PC-3 (cell line): ENCODE measurements at places on chromosomes 2 and 18.

DNA sequence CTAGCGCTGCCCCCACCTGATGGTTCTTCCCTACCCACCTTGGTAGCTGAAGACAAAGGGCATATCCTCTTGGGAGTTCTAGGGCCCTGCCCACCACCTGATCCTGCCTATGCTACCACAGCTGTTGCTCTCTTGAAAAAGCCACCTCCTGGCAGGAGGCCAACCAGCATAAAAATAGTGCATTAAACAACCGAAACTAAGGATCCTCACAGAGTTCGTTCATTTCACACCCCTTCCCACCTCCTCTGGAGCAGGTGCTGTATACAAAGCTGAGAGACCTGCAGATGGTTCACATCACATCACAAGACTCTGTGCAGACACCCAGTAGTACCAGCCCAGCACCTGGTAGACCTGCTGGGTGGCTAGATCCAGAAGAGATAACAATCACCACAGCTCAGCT, 1348.0 kb upstream of the TMEFF2 start:
- no peak for DNase-seq

DNA sequence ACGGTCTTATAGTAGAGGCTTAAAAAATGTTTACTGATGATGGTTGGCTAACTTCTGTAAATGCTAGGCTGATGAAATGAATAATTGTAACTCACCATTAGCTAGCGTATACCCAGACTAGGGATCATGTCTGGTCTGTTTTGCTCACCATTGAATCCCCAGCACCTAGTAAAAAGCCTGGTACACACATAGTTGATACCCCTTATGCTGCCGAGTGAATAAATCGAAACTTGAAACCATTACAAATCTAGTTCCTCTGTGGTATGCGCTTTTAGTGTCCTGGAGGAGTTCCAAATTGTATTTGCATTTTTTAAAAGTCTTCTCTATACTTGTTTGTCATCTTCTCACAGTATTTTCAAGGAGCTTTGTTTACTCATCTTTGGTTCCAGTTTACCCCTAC, 1.3 kb downstream of the TAF1B start:
- peak; percentile 57 for DNase-seq

DNA sequence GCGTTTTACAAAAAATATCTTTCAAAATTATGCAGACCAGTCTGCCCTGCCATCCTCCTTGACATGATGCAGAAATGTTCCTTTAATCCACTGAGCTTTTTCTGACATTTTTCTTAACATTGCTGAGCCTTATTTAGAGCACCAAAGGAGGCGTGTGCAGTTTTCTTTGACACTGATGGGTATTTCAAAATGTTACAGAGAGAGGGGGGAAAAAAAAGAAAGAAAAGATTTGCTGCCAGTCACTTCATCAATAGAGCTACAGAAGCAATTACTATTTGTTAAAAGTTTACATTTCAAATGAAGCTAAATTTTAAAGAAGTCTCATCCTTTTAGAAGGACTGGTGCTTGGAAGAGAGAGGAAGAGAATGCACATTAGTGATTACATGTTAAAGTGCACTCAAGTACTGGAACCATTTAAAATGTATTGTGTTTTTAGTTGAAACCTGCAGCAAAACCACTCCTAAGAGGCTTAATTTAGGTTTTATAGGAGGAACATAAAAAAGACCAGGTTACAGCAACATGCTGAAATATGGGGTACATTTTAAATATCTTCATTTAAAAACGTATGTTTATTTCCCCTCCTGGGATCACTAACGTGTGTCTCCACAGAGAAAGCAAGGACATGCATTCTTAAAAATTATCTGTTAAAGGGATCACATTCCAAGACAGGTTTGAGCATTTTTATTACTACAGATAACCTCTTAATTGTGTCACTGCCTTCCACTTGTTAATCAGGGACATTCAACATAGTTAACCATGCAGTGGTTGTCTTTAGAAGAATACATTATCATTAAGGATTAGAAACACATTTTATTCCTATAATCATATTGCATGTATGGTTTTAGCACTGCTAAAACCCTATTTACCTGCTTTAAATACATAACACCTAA, 258.4 kb downstream of the MEIS1 start:
- DNase-seq = no peak

DNA sequence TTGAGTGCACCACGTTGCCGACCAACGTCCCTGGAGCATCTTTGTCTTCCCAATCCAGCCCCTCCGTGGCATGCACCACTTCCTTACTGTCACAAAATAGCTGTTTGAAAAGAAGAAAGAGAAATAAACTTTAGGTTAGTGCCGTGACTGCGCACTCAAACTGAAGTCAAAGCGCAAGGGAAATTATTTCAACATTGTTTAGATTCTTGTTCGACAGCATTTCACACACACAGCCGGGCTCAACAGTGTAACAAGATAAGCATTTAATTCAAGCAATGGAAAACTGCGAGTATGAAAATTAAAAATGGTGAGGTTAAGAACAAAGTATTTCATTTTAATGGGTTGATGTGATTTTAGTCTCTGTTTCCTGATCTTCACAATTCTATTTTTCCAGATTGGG, 108.6 kb downstream of the NXPH2 start:
- DNase-seq = no peak

DNA sequence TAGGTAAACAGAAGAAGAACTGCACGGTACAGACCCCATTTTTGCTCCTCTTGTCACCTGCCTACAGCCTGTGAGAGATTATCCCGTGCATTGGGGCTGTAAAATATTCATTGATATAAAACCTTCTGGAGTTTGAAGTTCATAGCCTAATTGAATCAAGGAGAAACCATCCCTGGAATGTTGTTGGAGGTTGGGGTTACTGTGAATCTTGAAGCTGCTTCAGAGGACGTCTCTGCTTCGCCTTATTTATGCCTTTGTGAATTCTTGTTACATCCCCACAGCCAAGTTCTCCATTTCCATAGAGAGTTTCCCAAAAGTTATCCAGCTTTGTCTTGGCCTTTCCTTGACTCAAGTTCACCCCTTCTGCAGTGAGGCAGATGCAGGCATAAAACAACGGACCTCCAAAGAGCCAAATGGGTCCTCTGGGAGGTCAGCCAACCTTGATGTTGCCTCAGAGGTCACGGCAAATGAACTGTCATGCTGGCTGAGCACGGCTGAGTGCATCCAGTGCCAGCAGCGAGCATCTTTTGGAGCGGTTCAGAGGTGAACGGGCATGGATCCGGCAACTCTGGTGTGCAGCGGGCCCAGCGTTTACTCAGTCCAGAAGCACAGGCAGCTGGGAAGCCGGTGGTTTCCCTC, 317.6 kb downstream of the PRKCE start:
- DNase-seq = no peak

DNA sequence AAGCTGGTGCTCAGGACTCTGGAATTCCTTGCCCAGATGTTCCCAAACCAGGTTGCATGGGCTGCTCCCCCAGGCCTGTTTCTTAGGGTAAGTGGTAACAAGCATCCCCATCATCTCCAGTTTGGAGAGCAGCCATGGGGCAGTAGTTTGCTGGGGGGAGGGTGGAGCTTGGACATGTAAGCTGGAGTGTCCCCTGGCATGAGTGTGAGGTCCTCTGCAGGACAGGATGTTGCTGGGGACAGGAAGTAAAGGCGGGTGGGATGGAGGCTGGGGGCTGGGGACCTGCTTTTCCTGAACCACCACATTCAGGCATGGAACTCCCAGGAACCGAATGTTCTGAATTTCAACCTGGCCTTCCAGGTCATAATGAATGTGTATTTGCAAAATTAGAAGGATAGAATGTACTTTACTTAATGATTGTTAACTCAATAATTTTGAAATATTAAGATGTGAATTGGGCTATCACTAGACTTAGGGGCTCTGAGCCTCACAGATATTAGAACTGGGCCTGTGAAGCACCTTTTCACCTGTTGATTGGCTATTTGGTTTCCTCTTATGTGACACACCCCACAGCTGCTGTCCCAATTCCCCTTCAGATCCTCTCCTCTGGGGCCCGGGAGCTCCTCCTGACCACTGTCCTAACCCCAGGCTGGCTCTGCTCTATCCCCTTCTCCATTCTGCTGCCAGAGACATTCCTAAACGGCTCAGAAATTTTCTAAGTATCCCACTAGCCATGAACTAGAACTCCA, 66.4 kb upstream of the EPAS1 start:
- DNase-seq = no peak

- no peak for DNase-seq
Measured at GRCh38 chr2:147927053-147927588, 82.3 kb downstream of the ACVR2A start.

- no peak for DNase-seq
Measured at GRCh38 chr2:237581751-237582746, 8.5 kb downstream of the RAB17 start.

DNA sequence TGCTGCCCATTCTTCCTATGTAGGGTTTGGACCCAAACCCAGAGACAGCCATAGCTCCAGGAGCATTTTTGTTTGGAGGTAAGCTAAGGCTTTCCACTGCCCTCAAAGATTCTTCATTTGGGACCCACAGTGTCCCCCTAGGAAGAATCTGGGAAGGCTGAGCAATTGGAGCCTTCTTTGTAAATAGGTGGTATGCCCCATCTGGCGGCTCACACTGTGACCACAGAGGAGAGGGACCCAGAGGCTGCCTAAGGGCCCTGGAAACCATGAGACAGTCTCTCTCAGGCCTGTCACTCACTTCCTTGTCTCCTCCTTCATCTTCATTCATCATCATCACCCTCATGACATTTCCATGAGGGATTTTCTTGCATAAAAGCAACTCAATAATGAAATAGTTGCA, 215.4 kb upstream of the OSR1 start:
- no peak for DNase-seq

GRCh38 chr2:8642366-8643068, 39.3 kb upstream of the ID2 start:
- no peak for DNase-seq

DNA sequence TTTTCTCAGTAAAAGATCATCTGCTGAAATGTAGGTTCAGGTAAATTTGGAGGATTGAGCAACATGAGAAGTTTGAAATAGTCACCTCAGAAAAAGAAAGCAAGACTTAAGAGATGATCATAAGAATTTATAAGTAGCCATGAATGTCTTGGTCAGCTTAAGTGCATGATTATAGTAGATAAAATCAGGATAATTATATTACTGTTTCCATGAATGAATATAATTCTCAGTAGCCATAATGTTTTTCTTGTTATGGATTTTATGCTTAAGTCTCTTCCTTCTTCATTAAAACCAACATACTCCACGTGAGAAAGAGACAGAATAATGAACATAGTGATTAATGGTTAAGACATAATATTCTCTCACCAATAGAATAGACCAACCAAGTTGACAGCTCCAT, 223.7 kb downstream of the EXOC6B start:
- no peak for DNase-seq

GRCh38 chr18:77271576-77272481, 22.2 kb downstream of the GALR1 start:
- no peak for DNase-seq
